ENCODE measurements at places on chromosomes 1 and 21. TPM values are rescaled to one million over a fixed set of nuclear protein-coding genes. Genes with fewer than 3 reads are reported as not detected.

PLEKHA6 gene
- polyA plus RNA-seq = 7.2 TPM

PDPN gene
- 38.5 TPM for polyA plus RNA-seq

APOBEC4 gene
- polyA plus RNA-seq = not detected

SMCP gene
- not detected for polyA plus RNA-seq

GUCA2A gene
- not detected for polyA plus RNA-seq

DNA sequence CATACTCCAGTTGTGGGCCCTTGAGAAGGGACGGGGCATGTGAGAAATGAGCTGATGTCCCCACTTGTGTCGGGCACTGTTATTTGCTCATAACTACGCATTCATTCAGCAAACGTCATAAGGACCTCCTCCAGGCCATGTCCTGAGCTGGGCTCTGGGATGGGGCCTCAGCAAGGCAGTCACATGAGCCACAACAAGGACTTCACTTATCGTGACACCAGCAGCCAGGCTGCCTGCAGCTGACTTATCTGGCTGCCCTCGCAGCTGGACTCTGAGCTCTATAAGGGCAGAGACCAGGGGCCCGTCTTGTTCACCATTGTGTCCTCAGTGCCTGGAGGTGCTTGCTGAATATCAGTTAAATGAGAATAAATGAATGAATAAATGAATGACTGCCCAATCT is 37.5 kb upstream of the GRIK3 start:
- DNase-seq = no peak

- peak; percentile 67 for DNase-seq
Measured at GRCh38 chr1:27519331-27520258, 29.6 kb upstream of the WASF2 start.

DNA sequence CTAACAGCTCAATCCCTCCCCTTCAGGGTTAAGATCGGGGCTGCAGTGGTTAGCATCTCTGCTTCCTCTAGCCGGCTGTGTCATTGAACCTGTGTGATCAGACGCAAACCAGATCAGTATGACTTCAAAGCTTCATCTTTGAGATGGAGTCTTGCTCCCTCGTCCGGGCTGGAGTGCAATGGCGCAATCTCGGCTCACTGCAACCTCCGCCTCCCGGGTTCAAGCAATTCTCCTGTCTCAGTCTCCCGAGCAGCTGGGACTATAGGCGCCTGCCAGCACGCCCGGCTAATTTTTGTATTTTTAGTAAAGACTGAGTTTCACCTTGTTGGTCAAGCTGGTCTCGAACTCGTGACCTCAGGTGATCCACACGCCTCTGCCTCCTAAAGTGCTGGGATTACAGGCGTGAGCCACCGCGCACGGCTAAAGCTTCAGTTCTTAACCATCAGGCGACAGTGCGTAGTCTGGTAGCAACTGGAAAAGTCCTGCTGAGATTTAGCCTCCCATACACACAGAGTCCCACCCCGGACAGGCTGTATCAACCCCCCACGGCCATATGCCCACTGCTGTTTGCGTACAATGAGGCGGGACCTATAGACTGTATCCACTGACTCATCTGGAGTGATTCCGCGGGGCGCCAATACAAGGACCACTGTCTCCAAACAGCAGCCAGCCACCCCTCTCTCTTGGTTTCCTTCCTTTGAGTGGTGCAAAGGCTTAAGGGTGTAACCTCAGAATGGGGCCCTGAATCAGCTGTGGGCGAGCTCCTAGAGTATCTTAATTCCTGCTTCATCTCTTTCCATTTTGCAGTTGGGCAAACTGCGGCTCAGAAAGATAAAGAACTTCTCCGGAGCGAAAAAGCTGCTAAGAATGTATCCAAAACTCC is 23.3 kb downstream of the CELA3A start:
- peak; percentile 93 for DNase-seq

DNA sequence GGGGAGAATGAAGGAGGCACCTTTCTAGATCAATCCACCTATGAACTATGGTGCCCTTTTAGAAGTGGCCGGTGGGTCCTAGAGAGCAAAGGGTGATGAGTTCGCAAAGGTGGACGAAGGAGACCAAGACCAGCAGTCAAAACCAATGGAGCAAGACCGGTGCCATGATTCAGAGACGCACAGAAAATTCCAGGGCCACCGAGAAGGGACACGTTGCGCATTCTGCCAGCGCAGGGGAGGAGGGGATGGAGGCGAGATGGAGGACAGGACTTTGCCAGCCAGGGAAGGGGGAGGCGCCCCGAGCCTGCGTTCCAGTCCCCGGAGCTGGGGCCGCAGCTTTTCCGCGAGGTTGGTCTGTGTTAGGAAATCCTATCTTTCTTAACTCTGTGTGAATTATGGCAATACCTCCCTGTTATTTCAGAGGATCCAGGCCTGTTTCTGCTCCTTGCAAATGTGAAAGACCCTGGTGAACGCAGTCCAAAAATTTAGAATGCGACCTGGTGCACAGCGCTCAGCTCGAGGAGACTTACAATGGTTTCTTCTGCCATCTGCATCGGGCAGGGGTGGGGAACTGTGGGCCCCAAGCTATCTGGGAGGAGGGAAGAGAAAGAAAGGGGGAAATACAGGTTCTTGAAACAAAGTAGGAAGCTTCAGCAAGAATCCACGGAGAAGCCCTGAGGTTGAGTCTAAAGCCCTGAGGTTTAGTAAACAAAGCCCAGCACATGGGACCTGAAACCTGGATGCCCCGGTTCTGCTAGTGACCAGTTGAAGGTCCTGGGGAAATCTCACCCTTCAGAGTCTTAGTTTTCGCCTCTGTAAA is 129.4 kb downstream of the MRPS6 start:
- peak; percentile 75 for DNase-seq

LHX8 gene
- polyA plus RNA-seq = 0.22 TPM

- peak; percentile 28 for DNase-seq
Measured at GRCh38 chr1:247857069-247857984, at the start of gene TRIM58. Gene TRIM58 (plus strand): TSS chr1:247857187. CDS start chr1:247857247, 60 bp downstream.

DNA sequence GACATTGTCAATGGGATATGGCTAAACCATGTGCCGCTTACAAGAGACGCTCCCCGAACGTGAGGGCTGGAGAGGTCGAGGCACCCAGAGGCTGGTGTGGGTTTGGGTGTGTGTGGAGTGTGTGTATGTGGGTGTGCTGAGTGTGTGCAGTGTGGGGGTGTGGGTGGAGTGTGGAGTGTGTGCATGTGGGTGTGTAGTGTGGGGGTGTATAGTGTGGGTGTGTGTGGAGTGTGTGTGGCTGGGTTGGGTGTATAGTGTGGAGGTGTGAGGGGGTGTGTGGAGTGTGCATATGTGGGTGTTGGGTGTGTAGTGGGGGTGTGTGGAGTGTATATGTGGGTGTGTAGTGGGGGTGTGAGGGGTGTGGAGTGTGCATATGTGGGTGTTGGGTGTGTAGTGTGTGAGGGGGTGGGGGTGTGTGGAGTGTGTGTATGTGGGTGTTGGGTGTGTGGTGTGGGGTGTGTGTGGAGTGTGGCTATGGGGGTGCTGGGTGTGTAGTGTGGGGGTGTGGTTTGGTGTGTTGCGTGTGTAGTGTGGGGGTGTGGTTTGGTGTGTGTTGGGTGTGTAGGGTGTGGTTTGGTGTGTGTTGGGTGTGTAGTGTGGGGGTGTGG is 42.2 kb downstream of the SLC19A1 start:
- DNase-seq = no peak

- no peak for DNase-seq
Measured at GRCh38 chr21:15524855-15525254, 204.9 kb upstream of the USP25 start.

DNA sequence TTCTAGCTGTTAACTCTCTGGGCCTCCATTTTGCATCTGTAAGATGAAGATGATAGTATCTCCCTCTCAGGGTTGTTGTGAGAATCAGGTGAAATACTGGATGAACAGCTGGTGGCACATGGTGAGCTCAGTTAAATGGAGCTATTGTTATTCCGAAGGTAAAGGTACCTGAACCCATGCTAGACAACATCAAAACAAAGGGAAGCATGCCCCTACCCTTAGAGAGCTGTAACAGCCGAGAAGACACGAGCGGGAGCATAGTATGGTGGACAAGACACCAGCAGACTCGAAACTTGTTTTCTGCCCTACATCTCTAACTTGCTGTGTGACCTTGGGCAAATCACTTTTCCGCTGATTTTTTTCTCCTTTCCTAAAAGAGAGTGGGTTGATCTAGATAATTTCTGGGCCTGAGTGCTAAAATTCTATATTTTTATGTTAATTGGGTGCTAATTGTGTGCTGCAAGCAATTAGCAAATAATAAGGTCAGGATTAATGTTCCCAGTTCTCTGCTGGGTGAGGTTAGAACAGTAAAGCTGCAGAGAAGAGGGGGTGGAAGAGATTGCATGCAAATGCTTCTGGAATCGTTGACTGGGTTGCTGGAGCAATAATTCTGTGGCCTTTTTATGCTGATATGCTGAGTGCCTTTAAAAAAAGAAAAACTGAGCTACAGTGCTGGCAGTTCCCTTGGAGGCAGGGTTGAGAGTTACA is 10.8 kb downstream of the TMEM200B start:
- DNase-seq = no peak

DNA sequence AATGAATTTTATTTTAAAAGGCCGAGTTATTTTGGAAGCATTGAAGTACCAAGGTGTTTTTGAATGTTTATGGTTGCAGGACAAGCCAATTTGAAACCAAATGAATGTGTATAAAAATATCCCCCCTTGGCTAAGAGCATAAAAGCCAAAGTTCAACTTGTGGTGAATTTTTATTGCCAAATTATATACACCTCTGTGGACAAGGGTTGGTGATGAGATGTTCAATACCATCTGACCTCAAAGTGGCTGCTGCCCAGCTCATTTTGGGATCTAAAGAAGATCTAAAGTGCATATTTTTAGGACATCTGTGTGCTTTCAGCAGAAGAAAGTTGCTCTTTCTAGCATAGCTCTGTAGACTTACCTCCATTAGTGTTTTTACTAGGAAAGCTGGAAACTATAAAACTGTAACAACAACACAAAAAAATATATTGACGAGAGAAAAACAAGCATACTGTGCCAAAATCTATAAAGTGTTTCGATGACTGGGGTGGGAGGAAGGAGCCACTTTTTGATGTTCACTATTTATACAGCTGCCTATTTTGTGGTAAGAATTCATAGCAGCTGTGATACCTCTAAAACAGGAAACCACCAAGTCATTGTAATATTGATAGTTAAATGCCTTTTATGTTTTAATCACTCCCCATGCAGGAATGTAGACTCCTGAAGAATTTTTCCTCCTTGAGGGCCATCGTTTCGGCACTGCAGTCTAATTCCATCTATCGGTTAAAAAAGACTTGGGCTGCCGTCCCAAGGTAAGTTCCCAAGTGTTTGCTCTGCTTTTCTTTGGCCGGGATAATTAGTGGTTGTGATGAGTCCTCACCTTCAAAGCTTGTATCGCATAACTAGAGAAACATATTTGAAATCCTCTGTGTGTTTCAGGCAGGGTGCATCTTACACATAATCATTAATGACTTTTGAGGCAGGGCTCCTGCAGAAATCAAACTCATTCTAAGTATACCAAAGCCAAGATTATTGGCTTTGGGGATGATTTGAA is 83.2 kb downstream of the RGL1 start:
- DNase-seq = peak; percentile 49

GRCh38 chr1:171173069-171173468 is 12.0 kb upstream of the FMO2 start:
- DNase-seq = no peak

LDLRAD2 gene
- polyA plus RNA-seq = 7.9 TPM

SLC30A1 gene
- polyA plus RNA-seq = 16.2 TPM

- DNase-seq = peak; percentile 68
Measured at GRCh38 chr1:153771841-153772593, 3.2 kb upstream of the SLC27A3 start.

NUDT17 gene
- 14.6 TPM for polyA plus RNA-seq

EEIG2 gene
- polyA plus RNA-seq = 14.0 TPM

DNA sequence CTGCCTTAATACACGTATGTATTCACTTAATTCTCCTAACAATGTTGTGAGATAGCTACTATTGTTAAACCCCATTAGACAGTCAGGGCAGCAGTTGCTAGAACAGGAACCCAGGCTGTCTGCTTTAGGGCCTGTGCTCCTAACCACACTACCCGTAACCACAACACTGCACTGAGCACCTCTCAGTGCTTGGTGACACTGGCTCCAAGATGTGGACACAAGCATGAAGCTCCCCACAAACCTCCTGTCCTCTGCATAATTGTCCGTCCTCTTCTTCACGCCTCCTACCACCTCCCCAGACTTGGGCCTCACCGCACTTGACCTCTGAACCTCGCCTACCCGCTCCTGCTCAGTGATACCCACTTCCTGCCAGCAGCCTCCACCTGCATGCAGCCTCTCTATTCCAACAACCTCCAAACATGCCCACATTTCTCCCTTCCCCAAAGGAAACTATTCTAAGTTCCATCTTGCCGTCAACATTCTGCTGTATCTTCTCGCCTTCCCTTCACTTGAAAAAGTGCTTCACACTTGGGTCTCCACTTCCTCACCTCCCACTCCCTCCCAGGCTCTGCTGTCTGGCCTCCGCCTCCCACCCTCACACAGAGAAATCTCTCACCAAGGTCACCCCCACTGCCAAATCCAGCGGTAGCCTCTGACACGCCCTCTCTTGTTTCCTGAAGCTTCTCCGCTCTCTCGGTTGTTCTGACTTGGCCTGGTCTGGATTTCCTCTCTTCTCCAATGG is 14.6 kb upstream of the AHDC1 start:
- no peak for DNase-seq

DNA sequence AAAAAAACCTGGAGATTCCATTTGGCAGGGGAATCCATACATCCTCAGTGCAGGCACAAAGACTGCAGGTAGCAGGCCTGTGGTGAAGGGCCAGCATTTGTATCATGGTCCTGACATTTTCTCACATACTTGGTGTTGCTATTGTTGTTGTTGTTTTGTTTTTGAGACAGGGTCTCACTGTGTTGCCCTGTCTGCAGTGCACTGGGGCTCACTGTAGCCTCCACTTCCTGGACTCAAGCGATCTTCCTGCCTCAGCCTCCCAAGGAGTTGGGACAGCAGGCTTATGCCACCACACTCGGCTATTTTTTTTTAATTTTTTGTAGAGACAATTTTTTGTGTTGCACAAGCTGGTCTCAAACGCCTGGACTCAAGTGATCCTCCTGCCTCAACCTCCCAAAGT is 140.8 kb upstream of the ZNF644 start:
- no peak for DNase-seq

- DNase-seq = peak; percentile 95
Measured at GRCh38 chr1:234544087-234544579, 65.2 kb upstream of the TARBP1 start.

UBL4B gene
- polyA plus RNA-seq = not detected

Measured in muscle of back (tissue), 13 donors.